ENCODE measurements at places on chromosomes 2 and 18.
A peak's percentile ranks its signal among the peaks of the same experiment; 100 is the strongest.

DNA sequence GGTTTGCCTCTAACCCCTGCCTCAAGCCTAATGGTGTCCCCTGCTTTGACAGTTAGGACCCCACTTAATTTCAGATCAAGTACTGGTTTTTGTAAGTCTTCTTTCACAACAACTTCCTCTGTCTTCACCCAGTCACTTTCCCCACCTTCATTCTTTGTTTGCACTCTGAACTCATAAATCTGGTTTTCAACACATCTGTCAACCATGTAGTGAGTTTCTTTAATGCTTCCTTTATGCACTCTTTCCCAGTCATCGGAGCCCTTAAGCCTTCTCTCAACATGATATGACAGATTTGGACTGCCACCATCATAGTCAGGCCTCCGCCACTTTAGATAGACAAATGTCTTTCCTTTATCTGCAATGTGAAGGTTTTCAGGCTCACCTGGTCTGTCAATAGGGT, 109.1 kb downstream of the PLEKHA3 start:
- no peak for DNase-seq

GRCh38 chr2:232097758-232098157, 136.2 kb downstream of the DIS3L2 start:
- DNase-seq = no peak

GRCh38 chr2:29450596-29451222, 335.5 kb downstream of the CLIP4 start:
- DNase-seq = peak; percentile 27

GRCh38 chr2:234858790-234859329, 93.0 kb upstream of the SH3BP4 start:
- no peak for DNase-seq

- no peak for DNase-seq
These were observed 159.7 kb upstream of the LHCGR start for GRCh38 chr2:48915227-48915626.

DNA sequence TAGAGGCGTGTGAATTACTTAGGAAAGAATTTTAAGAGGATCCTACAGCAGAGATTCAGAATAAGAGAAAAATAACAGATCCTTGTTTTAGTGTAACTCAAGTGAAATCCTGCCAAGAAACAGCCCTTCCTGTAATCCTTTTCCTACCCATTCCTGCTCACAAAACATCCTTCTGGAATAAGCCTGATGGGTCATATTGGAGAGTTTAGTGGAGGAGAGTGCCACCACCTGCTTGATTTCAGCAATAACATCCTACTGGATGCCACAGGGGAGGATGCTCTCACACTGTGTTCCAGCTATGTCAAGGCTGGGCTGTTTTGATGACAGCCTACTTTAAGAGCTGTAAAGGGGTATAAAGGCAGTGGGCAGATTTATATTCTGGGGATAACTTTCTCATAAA, 54.8 kb upstream of the CCDC178 start:
- no peak for DNase-seq

DNA sequence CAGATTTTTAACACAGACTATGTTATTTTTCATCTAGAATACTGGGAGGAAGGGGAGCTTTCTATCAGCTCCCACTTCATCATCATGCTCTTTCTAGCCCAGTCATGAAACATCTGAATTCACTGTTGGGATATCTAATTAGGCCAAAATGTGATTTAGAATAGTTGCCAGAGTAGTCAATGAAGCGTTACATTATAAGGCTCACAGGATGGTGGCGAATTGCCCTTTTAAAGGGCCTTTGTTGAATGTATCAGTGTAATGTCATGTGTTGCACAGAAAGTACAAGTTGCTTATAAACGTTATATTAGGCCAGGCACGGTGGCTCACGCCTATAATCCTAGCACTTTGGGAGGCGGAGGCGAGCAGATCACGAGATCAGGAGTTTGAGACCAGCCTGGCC, 45.6 kb downstream of the PDE1A start:
- DNase-seq = no peak

- DNase-seq = no peak
These were observed 99.3 kb downstream of the SPATS2L start for GRCh38 chr2:200405599-200406298.

- DNase-seq = no peak
These were observed 282.1 kb upstream of the TRIB2 start for GRCh38 chr2:12434630-12435098.

DNA sequence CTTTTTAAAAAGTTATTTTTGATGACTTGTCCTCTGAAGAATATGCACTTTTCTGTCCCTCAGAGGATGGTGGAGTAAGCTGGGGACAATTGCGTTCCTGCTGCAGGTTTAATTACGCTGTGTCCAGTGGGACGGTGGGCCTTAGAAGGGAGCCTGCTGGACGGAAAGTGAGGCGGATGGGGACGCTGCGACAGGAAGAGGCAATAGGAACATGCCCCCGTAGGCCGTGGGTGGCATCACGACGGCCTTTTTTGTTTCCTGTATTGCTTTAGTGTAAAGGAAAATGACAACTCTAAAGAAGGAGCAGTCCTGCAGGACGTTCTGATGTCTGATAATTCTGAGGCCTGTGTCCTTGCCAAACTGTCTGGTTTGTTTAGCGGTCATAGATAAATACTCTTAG, 121.6 kb downstream of the NFATC1 start:
- DNase-seq = no peak

- no peak for DNase-seq
These were observed 309.7 kb downstream of the OSR1 start for GRCh38 chr2:19048593-19049266.

DNA sequence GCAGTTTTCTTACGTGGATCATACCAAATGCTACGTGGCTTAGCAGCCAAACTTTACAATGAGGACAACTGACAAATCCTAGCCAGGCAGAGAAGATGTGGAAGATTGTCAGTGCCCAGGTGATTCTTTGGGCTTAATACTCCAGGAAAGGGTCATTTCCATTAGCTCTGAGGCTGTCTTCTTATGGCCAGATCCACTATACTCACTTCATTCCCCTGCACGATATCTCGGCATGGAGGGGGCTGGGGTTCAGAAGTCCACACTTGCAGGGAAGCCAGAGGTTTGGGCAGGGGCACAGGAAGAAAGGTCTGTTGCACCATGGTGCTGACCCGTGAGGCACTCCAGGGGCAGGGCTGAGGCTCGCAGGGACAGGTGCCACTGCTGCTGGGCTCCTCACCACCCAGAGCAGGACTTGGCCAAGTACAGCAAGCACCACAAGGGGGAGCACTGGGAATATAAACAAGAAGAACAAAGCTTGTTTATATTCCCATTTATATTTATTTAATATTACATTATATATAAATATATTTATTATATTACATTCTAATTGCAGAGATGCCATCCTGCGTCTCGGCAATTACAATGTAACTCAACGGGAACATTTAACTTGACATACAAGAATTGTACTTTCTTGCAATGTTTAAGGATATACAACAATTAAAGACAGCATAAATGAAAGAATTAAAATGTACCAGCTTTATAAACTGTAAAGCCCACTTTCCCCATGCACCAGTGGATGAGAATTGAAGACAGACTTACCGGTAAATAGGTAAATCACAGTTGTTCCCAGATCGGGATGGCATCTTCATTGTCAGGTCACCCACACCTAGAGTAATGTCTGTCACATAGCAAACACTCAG, 27.2 kb downstream of the CLUL1 start:
- peak; percentile 30 for DNase-seq

- no peak for DNase-seq
These were observed 39.6 kb downstream of the FTCDNL1 start for GRCh38 chr2:199811346-199811745.

GRCh38 chr2:133609664-133610063, 41.4 kb upstream of the NCKAP5 start:
- DNase-seq = no peak

GRCh38 chr2:223532161-223532560, 70.0 kb downstream of the SCG2 start:
- no peak for DNase-seq

Measured in KG1 (cell line).